ENCODE measurements at places on chromosomes 2 and 18. TPM values are rescaled to one million over a fixed set of nuclear protein-coding genes. Genes with fewer than 3 reads are reported as not detected.

The EPAS1 gene
- 42.8 TPM for total RNA-seq

The GREB1 gene
- 14.5 TPM for total RNA-seq

The HOXD12 gene
- total RNA-seq, result not detected

The ASB18 gene
- total RNA-seq, result not detected

The PLEK gene
- total RNA-seq, result not detected

The CNNM3 gene
- 5.6 TPM for total RNA-seq

The HOXD13 gene
- not detected for total RNA-seq

The FAM228B gene
- 9.7 TPM for total RNA-seq

The CFAP221 gene
- total RNA-seq, result 0.29 TPM

The PRLH gene
- not detected for total RNA-seq

The ACTG2 gene
- 540 TPM for total RNA-seq

The CHRND gene
- not detected for total RNA-seq

The XIRP2 gene
- not detected for total RNA-seq

The FANCL gene
- 13.8 TPM for total RNA-seq

The EFR3B gene
- 13.3 TPM for total RNA-seq

The TGFA gene
- total RNA-seq, result 0.55 TPM

The CNRIP1 gene
- 4.4 TPM for total RNA-seq

The CTAGE1 gene
- total RNA-seq, result 0.12 TPM

The NEB gene
- 0.94 TPM for total RNA-seq

The TXNDC2 gene
- total RNA-seq, result 0.07 TPM

The POLR1A gene
- 45.2 TPM for total RNA-seq

Data from astrocyte (in vitro differentiated cells and primary cell).